ENCODE measurements at places on chromosomes 13 and 19.

- no peak for DNase-seq
These were observed 16.9 kb upstream of the PROZ start for GRCh38 chr13:113141601-113141970.

- DNase-seq, result no peak
These were observed 630 bp downstream of the RAP2A start for GRCh38 chr13:97434397-97435201.

- DNase-seq, result no peak
These were observed 8.6 kb downstream of the MIR17HG start for GRCh38 chr13:91355826-91356710.

DNA sequence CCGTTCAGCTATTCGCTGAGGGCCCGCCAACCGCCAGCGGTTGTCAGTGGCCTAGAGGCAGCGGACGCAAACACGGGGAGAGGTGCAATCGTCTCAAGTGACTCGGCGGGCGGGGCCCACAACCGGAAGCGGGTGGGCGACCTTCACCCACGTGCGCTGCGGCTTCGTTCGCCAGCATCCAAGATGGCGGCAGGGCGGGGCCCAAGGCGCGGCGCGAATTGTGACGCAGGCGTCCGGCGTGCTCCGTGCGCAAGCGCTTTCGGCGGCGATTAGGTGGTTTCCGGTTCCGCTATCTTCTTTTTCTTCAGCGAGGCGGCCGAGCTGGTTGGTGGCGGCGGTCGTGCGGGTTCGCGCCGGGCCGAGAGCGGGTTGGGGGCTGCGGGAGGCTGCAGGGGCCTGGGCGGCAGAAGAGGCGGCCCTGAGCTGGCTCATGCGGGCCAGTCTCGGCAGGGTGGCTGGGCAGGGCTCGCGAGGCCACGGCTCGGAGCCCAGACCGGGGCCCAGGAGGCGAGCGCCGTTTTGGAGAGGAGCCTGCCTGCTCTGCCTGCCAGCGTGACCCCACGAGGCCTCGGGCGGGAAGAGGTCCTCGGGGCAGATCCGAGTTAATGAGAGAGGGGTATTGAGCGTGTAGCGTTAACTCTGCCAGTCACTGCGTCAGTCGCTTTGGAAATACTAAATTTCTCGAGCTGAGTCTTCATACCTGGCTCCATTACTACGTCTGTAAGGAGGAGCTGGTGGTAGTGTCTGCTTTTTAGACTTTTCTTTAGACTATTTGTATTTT, at the start of gene UBA52:
Gene UBA52 (plus strand): TSS at position 294 of the 781 bp plus-strand sequence. CDS start 1,444 bp downstream, outside the sequence.
- peak; percentile 76 for DNase-seq

- peak; percentile 72 for DNase-seq
These were observed at the start of gene ZNF841 for GRCh38 chr19:52095172-52096014. TSS of gene ZNF841 (minus strand) at chr19:52095765. CDS start at chr19:52084801, 10,964 bp downstream.

- DNase-seq, result no peak
These were observed 19.1 kb downstream of the CPB2 start for GRCh38 chr13:46085737-46086136.

DNA sequence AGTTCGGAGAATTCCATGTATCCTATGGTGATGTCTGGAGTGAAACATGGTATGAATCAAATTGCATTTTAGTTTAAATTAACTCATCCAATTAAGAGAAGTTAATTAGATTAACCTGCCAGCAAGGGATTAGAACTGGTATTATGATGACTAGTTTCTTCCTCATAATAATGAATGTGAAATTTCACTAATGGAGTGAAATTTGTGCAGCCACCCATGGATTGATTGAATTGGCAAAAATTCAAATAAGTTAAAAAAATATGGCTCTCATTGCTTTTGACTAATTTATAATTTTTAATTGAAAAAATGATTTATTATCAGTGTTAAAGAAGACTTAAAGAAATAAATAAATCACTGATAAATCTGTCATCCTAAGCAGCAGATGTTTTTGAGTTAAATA, 232.0 kb downstream of the KCNRG start:
- no peak for DNase-seq

GRCh38 chr13:92743992-92744391, 482.6 kb upstream of the GPC6 start:
- no peak for DNase-seq

GRCh38 chr13:45875951-45876350, 24.4 kb upstream of the SIAH3 start:
- DNase-seq, result no peak

DNA sequence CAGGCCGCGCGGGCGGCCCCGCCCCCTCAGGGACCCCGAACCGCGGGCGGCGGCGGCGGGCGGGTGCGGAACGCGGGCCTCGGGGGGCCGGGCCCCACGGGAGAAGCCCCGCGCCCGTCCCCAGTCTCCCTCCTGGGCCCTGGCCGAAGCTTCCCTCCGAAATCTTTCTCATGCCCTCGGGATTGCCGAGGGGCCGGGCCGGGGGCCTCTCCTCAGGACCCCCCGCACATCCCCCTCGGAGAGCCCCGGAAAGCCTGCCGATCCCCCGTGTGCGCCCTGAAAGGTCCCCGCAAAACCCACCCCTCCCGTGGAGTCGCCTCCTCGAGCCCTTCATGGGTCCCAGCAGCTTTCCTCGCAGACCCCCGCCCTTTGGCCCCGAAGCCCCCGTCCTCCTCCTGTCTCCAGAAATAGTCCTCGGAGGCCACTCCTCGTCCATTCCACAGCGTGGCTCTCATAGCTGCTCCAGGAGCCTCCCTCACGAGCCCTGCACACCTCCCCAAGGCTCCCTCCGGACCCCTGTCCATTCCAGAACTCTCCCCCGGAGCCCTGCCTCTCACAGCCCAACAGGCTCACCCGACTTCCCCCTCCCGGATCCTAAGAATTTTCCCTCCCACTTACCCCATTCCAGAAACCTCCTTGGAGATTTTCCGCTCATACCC, 555 bp downstream of the SAMD4B start:
- DNase-seq, result no peak

- no peak for DNase-seq
These were observed 1691.5 kb upstream of the SLC10A2 start for GRCh38 chr13:104757712-104758111.

- no peak for DNase-seq
These were observed 68.0 kb downstream of the CRYL1 start for GRCh38 chr13:20457670-20458069.

DNA sequence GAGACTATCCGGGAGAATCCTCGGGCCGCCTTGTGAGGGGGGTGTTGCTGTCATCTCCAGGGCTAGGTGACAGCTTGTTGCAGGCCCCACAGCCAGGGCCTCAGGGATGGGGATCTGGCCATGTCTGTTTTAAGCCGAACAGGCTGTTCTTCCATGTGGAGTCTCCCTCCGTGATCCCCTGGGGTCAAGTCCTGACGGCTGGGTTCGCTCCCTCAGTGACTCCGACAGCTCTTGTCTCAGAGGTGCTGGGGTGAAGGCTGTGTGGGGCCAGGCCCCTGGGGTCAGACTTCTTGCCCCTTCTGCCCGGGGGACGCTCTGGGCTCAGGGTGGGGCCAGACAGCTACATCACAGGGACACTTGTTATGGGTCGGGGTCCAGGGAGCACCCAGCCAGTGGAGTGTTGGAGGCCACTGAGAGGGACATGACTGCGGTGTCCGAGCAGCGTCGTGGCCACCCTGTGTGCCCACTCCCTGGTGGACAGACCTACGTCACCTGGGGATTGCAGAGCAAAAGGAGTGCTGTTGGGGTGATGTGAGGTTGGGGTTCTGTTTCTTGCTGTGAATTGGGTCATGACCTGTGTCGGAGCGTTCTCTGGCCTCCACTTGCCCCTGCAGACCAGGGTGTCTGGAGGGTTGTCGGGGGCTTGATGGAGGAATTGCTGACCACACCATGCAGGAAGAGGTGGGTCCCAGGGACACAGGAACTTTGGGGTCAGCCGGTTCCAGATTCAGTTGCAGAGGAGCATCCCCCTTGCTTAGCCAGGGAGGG, 21.5 kb downstream of the EPN1 start:
- DNase-seq, result no peak

DNA sequence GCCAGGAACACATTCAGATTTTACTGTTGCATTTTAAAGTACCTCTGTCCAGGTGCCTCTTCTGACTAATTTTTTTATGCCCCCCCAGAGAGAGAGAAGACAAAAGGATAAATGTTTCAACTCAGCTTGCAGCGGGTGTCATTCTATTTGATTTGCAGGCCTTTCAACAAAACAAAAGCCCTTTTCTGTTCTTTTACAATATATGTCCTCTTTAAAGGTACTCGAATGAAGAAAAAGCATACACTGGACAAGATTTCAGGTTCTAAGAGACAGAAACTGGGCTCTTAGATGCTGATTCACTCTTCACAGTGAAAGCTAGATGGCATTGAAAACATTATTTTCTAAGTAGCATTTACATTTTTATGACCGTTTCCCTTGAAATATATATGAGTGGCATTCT, 2.9 kb upstream of the FRY start:
- DNase-seq, result peak; percentile 74

GRCh38 chr19:18284712-18285360, 3.4 kb upstream of the JUND start:
- DNase-seq, result no peak

DNA sequence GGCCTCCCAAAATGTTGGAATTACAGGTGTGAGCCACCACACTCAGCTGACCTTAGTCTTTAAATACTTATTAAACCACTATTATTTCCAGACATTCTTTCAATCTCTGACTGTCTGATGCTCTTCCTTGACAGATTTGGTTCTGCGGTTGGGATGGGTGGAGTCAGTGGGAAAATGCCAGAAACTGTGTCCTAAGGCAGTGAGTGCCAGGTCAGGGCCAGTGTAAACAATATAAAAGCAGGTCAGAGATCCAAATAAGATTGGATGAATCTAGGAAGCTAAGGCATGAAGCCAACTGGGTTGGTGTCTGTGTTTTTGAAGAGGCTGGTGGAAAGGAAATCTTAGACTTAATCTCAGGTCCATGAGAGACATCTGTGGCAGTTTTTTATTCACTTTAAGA, 74.7 kb downstream of the KLF5 start:
- DNase-seq, result no peak

DNA sequence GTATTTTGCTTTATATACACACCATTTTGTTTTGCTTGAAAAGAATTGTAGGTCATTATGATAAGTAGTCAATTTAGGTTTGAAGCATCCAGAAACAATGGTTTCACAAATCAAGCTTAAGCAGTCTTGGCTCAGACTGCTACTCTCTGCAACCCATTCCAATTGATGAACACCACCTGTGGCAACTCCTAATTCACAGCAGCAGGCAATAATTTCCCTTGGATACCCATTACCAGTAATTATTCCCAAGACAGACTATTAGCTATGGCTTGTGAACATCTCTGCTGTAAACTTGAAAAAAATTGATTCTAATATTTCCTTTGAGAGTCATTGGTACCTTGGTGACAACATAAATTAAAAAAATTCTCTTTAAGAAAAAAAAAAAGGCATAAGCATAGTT, 299.3 kb upstream of the SLITRK6 start:
- DNase-seq, result no peak

GRCh38 chr13:113748101-113748861, 10.7 kb upstream of the TMEM255B start:
- DNase-seq, result no peak

GRCh38 chr13:48158290-48158689, 63.4 kb upstream of the MED4 start:
- DNase-seq, result no peak

- DNase-seq, result no peak
These were observed 78.3 kb downstream of the POLR1D start for GRCh38 chr13:27699952-27700351.

DNA sequence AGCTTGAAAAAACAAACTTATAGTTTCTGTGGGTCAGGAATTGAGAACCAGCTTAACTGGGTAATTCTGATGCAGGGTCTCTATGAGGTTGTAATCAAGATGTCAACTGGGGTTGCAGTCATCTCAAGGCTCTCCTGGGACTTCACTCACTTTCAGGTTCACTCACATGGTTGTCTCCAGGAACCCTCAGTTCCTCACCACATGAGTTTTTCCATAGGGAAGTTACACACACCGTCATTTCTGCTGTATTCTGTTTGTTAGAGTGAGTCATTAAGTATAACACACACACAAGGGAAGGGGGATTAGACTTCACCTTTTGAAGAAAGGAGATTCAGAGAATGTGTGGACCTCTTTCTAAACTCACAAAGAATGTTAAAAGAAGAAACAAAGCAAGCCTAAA, 34.9 kb upstream of the MLNR start:
- DNase-seq, result no peak

- DNase-seq, result no peak
These were observed 2.3 kb downstream of the ARHGAP35 start for GRCh38 chr19:46862974-46863632.

DNA sequence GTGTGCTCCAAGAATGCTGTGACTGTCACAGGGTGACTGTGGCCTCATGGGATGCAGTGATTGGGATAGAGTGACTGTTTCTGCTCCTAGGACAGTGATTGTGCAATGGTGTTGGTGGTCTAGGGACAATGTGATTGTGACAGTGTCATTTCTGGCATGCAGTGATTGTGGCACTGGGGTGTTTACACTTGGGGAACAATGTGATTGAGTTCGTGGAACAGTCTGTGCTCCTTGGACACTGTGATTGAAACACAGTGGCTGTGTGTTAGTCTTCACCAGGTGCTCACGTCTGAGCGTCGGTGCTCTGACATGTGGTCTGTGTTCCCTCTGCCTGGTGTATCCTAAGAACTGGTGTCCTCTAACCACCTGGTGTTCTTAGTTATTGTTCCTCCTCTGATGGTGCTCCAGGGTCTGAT, 1.7 kb downstream of the PDE4A start:
- no peak for DNase-seq

GRCh38 chr13:67133476-67133875, 96.7 kb downstream of the PCDH9 start:
- no peak for DNase-seq

GRCh38 chr13:26494571-26495195, 62.8 kb upstream of the WASF3 start:
- no peak for DNase-seq

GRCh38 chr13:29129616-29130015, 309.5 kb downstream of the MTUS2 start:
- DNase-seq, result no peak

- no peak for DNase-seq
These were observed 1.9 kb upstream of the CRX start for GRCh38 chr19:47819858-47820257.

All from NCI-H187 treated with DMSO at 0.1 percent for 48 hours (cell line).